Epithelial cell of esophagus (primary cell): ENCODE measurements at places on chromosomes 12 and 14.

GRCh38 chr12:77946541-77947061 is 115.9 kb downstream of the NAV3 start:
- DNase-seq = peak; percentile 54

DNA sequence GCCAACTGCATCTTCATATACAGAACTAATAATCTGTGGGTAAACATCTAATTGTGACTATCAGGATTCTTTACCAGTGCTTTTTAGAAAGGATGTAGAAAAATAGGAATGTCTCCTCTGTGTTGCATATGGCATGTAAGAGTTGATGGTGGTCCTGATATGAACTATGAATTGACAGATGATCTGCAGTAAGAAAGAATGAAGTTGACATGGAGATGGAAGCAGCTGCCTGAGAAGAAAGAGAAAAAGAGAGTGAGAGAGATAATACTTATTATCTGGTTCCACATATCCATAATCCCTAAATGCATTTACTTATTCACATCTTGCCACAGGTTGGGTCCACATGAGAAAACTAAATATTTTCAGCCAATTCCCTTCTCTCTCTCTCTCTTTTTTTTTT is 1022.9 kb downstream of the SLC6A15 start:
- DNase-seq = no peak

DNA sequence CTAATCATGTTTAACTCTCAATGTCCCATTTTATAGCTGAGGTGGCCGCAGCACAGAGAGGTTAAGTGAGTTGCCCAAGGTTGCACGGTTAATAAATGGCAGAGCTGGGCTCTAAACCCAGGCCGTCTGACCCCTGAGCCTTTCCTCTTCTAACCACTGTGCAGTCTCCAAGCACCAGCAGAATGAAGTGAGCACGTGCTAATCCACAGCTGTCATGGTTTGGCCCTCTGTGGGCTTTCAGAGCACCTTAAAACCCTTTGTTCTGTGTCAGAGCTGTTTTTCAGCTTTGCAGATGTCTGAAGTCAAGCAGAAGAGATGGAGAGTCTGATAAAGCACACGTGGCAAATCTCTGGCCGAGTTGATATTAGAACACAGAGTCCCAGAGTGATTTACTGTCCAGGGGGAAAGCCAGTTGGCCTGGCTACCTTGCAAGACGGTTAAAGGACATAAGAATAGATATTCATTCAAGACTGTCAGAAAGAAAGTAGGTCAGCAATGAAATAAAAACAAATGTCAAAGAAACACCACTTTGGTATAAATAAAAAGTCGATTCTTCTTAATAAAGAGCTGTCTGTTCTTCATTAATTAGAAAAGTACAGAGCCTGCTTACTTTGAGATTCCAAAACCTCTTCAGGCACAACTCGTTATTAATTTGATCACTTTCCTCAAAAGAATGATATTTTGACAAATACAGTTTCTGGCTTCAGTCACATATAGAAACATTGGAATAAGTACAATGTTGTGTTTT is 107.3 kb downstream of the CRADD start:
- no peak for DNase-seq

DNA sequence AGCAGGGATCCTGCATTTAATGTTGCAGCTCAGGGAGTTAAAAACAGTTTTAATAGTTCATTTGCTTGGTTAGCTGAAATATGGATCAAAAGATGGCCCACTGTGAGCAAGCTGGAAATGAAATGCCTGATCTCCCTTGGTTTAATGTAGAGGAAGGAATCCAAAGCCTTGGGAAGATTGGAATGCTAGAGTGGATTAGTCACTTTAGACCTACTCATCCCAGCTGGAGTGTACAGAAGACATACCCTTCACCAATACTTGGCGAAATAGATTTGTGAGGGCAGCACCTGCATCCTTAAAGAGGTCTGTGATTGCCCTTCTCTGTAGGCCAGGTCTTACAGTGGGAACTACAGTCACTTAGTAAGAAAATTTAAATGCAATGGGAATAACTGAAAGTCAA is 58.0 kb upstream of the KRAS start:
- DNase-seq = peak; percentile 26

DNA sequence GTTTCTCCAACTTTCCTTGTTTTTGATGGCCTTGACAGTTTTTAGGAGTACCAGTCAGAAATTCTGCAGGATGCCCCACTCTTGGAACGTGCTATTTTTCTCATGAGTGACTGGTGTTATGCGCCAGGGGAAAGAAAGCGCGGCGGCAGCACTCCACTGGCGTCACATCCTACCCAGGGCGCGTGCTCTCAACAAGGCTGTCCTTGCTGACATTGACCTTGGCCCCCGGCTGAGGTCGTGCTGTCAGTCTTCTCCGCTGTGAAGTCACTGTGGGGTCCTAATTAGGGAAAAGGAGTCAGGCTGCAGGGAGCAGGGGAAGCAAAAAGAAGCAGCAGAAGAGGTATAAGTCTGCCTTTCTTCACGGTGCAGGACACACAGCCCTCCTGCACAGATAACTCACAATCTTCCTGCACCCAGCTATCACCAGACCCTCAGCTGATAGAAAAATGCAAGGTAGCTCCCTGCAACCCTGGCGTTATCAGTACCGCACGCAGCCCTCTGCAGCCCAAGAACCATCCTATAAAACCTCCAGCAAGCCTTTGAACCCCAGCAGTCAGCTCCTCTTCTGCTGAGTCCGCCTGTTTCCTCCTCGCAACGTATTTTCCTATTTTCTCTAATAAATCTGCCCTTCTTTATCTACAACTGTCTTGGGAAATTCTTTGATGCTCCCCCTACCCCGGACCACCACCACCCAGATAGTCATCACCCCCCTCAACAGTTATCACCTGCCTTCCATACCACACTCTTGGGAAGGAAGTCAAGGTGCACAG is 48.0 kb upstream of the C14orf180 start:
- no peak for DNase-seq

GRCh38 chr12:94309373-94309772 is 150.3 kb downstream of the CEP83 start:
- no peak for DNase-seq

DNA sequence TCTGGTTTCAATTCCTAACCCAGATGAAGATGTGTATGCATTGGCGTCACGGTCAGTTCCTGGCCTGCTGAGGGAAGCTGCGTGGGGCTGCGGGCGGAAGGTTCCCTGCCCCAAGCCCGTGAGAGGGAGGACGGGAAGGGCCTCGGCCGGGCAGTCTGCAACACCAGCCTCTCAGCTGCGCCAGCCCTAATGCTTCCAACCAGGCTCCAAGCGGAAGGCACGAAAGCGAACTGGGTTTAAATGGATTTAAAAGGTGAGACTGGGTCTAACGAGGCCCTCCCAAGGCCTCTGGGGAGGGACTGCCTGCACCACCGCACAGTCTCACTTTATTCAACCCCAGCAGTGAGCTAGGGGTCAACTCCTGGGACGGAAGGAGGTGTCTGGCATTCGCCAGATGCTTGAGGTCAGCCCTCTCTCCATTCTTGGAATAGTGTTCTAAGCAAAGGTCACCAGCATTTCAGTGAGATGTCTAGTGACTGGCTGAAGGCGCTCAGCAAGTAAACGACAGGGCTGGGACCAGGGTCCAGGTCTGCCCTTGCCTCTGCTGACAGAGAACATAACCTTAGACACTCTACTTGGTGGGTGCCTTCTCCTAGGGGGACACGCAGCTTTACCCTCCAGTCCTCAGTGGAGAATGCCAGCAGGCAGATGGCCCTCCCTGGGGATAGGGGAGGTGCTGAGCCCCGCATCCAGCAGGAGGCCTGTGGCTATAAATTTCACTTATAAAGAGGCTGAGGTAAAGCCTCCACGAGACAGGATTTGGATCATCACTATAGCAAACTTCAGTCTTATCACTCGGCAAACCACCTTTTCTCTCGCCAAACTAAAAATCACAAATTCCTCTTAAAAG is 92.2 kb downstream of the PIWIL1 start:
- no peak for DNase-seq

GRCh38 chr12:54984658-54985376 is at the start of gene TESPA1:
TSS of gene TESPA1 (minus strand) at chr12:54984762. CDS start at chr12:54974562, 10,200 bp downstream.
- DNase-seq = no peak

DNA sequence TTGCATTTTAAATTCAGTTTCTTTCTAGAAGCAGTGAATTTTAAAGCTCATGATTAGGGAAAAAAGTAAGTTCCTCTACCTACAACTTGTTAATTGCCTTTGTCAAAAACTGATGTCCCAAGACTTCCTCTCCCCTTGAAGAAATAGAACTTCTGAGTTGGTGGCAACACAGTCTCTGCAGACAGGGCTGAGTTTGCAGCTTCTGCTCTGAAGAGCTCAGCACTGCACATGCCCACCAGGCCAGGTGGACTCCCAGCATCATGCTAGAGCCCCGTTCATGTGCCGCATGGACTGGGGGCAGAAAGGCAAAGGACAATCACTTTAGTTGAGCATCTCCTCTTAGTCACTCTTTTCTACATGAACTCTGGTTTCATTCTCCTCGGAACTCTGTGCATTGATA is 620.1 kb downstream of the VRK1 start:
- DNase-seq = no peak

- DNase-seq = no peak
These were observed 303.9 kb upstream of the LRFN5 start for GRCh38 chr14:41302776-41303175.

GRCh38 chr14:35883677-35884293 is 57.6 kb downstream of the BRMS1L start:
- peak; percentile 45 for DNase-seq

DNA sequence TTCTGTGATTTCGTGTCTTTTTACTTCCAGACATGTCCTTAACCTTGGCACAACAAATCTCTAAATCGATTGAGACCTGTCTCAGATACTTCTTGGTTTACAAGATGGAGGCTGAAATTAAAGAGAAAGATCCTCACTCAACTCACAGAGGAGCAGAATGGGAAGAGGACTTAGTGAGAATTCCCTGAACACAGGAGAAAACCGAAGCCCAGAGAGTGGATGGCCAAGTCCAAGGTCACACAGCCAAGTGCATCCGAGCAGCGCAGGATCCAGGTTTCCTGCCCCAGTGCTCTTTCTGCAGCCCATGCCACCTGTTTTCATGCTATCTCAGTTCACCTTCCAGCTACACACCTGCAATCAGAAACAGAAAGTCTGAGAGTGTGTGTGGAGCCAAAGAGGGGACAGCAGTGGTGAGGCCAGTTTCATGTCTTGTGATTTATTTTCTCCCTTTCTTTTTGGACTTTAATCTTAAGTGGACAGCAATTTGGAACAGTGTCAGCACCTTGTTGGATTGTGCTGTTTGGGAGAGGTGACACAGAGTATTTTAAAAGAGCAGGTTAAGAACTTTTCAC is 22.9 kb upstream of the TCL1B start:
- no peak for DNase-seq

- DNase-seq = peak; percentile 95
These were observed 12.2 kb downstream of the TEP1 start for GRCh38 chr14:20400965-20401593.

DNA sequence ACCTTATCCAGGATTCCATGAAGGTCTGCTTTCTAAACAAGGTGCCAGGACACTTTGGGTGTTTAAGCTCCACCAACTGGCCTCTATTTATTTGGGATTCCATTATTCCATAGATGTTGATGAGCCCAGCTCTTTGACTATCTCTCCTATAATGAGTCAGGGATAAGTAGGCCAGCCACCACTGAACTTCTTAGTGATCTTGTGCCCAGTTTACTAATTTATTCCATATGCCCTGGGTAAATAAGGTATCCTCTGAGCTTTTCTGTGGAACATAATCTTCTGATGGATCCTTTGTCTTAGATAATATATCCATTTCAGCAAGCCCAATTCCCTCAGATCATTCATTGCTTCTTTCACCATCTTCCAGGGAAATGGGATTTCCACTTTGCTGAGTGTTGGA is 535.0 kb downstream of the FOXG1 start:
- DNase-seq = no peak

DNA sequence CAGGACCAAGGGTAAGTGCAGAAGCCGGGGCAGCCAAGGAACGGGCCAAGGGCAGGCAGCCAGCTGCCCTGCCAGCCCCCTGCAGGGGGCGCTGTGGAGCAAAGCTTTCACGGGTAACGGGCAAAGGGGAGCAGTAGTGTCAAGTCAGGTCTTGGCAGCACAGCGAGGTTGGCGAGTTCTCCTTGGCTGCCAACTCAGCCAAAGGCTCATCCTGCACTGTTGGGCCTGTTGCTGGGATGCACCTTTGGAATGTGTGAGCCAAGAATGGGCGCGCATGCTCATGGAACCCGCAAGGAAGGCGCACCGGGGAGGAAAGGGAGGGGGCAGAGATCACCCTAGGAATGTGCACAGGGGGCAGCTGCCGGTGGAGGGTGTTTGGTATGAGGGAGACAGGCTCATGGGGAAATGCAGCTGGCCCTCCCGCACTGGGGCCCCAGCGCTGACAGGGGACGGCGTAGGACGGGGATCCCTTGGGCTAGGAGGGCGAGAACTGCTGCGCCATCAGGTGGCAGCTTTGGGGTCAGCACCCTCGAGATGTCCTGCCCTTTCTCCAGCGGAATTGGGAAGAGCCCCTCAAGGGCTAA is 138.0 kb downstream of the ASCL4 start:
- peak; percentile 46 for DNase-seq

DNA sequence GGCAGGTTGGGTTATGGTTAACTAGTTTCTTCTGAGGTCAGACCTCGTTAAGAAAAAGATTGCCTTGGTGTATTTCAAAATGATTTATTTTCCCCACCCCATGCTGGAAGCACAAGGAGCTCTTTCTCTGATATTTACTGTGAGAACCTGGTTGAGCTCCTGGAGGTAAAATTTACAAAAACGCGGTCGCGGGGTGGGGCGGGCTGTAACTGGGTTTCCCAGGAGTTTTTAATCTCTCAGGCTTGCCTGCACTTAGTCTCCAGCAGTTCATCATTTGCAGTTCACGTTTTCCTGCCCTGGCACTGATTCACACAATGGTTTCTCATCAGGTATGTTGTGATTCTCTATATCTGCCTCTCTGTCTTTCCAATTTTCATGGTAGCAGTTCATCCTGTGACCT is 67.9 kb upstream of the PDE3A start:
- no peak for DNase-seq

DNA sequence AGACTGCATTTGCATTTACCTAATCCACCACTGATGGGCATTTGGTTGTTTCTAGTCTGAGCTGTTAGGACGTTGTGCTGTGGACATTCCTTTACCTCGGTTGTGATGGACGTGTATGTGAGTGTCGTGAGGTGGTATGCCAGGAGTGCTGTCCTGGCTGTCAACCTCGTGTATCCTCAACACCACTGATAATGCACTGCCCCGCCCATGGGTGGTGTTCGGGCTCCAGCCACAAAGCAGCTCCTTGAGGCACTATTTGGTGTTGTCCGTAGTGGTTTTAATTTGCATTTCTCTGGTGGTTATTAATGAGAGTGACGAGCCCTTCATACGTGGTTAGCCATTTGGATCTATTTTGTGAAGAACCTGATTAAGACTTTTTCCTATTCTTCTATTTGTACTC is 87.6 kb downstream of the PPP2R5C start:
- no peak for DNase-seq

DNA sequence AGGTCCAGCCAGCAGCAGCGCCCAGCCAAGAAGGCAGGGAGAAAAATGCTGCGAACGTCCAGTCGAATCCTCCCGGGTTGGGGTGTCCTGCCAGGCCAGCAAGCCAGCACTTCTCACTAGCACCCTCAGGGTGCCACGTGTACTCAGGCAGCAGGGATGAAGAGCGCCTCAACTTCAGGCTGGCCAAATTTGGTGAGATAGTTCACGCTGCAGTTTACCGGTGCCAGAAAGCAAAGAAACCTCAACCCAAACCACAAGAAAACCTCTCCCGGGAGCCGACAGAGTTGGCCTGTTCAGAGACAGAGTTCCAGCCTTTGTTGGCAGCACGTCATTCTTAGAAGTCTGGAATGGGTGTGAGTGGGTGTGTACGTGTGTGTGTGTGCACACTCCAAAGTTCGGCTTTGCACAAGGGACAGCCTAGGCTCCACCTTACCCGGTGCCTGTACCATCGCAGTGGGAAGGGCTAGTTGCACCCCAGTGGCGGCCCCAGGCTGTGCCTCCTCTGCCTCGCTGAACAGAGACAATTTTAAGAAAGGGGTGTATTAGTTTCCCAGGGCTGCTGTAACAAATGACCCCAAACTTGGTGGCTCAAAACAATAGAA is 42.1 kb downstream of the ELK3 start:
- DNase-seq = no peak
